Stimulated activated CD4-positive, alpha-beta T cell treated with anti-CD3 and anti-CD28 coated beads, Interleukin-2, amount 100 ng/mL, for 48 hours (primary cell): ENCODE measurements at places on chromosomes 2 and 18.

- DNase-seq = peak; percentile 5
Observed at GRCh38 chr2:72325592-72326422, 178.1 kb upstream of the CYP26B1 start.

DNA sequence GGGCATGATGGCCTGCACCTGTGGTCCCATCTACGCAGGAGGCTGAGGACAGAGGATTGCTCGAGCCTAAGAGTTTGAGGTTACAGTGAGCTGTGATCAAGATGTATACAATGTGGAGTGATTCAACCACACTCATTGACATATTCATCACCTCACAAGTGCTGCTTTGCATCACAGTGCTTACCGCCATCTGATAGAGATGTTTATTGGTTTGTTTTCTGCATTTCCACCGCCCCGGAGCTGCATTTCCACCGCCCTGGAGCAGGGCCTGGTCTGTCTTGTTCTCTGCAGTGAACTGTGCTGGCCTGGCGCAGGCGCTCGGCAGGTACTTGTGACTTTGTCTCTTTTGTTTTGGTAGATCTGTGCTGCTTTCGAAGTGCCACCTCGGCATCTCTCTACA is 96.0 kb downstream of the SMAD7 start:
- DNase-seq = no peak

DNA sequence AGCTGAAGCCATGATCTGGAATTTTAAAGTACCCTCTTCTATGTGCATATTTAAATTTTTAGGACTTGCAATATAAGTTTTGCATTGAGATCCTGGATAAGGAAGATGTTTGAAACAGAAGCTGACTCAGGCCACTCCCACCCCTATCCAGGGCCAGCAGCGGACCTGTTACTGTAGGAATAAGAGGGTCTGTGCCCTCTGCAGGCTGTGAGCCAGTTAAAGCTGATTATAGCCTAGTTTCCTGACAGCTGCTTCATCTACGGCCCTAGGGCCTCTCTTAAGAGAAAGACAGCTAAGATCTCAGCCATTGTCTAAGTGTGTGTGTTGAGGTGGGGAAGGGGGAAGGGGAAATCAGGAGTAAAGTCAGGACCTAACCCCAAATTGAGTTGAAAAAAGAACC is 234.0 kb downstream of the HAUS1 start:
- DNase-seq = no peak

GRCh38 chr2:218876562-218877219 is 4.0 kb upstream of the WNT10A start:
- peak; percentile 70 for DNase-seq

DNA sequence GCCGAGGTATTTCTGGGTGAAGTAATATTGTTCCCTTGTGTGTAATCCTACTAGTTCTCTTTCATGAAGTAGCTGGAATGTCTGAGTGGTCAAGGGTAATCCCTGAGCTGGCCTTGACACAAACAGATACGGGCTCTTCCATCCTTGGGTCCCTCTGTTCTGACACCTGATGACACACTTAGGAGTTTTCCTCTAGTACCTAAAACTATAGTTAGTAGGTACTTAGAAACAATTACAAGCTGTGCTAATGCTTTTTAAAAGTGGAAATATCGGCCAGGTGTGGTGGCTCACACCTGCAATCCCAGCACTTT is 59.2 kb upstream of the IL1R1 start:
- no peak for DNase-seq

DNA sequence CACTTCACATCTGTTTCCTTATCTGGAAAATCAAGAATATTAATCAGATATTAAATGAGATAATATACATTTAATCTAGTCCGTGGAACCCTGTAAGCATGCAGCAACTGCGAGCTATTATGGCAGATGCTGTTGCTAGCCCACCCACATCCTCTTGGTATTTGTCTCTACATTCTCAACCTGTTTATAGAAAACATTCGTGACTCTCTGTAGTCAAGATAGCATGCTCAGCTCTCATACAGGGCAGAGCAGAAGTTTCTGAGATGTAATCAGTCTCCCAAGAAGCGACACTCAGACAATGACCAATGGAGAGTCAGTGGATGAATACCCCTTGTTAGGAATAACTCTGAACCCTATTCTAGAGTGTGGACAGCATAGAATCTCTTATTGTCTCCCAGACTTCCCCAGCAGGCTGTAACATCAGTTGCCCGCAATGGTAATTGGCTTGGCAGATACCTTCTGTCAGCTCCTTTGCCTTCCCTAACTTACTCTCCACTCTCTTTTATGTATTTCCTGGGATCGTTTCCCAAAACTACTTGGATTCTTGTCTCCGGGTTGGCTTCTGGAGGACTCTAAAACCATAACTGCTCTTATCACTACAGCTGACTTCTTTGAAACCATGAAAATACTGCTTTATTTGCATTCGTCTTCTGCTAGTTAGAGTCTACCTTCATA is 400.7 kb upstream of the TNP1 start:
- DNase-seq = no peak

DNA sequence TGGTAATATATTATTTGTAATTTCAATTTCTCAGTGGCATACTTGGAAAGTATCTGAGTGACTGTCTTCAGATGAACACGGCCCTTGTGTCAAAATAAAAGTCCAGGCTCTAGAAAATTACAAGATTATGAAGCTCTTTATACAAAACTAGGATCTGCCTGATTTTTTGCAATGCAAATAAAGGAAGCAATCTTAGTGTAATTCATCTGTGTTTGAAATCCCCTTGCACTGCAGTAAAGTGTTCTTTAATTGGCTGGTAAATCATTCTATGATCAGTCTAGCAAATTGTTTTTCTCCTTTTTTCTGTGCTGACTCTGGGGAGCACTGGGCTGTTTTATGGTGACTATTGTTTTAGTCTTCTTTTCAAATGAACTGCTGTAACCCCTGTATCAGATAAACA is 1039.0 kb downstream of the SOCS6 start:
- DNase-seq = no peak

DNA sequence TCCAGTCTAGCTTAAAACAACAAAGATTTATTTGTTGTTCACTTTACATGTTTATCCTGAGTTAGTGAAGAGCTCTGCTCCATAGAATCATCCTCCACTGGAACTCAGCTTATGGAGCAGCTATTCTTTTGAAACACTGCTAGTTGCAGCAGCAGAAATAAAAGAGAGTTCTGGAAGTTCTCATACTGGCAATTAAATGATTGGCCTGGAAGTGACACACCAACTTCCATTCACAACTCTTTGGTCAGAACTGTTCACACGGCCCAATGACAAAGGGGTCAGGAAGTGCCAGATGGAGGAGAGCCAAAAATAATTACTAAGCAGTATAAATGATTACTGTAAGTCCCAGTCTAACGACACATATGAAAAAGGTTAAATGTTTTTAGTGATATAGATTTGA is 39.1 kb downstream of the FBXO11 start:
- no peak for DNase-seq

- DNase-seq = no peak
Observed at GRCh38 chr2:227627769-227628168, 10.5 kb downstream of the SCYGR4 start.

- DNase-seq = no peak
Observed at GRCh38 chr18:2777241-2777640, 69.6 kb upstream of the EMILIN2 start.

DNA sequence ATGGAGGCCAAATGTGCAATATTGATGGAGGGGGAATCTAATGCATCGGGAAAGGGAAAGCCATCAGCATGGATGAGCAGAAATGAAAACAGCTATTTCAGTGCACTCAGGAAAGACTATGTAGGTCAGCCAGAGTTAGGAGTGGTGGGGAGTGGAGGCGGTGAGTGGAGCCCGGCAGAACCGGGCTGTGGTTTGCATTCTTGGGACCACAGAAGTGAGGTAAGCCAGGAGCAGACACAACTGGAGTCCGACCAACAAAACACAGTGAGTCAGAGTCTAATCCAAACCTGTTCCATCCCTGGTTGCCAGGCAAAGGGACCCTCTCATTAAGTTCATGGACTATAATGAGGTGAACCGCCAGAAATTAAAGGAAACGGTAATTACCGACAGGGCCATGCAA is 61.1 kb upstream of the RAB12 start:
- DNase-seq = no peak

DNA sequence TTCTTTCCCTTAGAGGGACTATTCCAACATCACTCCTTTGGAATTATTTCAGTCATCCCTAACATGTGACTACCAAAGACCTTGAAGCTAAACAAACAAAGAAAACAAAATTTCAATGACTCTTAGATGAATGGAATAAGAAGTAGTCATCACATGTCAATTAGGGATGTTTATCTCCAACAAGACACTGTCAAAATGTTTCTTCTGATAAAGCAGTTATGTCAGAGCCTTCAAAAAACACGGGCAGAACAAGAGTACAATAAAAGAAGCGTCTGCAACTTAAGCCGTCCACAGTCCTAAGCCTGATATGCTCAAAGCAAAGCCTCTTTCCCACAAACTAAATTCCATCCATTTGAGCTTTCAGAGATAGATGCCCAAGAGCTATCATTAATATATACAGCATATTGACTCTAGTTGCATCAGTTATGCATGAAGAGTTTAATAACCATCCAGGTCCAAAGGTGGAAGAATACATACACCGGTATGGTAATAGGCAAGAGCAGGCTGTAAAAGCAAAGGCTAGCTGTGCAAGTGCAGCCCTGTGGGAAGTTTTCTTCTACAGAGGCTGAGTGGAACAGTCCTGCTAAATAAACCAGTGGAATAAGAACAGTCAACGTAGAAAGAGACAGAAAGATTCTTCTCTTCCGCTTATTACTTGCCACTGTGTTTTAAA is 98.1 kb downstream of the ICA1L start:
- DNase-seq = no peak

GRCh38 chr2:109670556-109671411 is 56.6 kb downstream of the SOWAHC start:
- no peak for DNase-seq

- no peak for DNase-seq
Observed at GRCh38 chr2:62185475-62186155, 10.3 kb upstream of the B3GNT2 start.

DNA sequence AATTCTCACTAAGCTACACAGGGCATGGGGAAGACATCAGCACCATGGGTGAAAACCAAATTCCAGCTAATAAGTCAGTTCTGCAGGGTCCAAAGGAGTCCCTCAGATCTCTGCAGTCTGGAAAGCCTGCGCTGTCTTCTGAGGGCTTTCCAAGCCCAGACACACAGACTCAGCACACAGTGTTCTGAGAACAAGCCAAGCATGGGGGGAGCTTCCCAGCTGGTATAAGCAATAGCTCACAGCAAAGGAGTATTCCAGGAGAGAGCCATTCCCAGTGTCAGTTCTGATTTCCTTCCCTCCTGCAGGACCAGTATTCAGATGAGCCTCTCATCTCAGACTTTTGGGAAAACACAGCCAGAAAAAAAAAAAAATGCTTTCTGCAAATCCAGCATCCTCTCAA is 370.8 kb downstream of the TNS1 start:
- DNase-seq = no peak

DNA sequence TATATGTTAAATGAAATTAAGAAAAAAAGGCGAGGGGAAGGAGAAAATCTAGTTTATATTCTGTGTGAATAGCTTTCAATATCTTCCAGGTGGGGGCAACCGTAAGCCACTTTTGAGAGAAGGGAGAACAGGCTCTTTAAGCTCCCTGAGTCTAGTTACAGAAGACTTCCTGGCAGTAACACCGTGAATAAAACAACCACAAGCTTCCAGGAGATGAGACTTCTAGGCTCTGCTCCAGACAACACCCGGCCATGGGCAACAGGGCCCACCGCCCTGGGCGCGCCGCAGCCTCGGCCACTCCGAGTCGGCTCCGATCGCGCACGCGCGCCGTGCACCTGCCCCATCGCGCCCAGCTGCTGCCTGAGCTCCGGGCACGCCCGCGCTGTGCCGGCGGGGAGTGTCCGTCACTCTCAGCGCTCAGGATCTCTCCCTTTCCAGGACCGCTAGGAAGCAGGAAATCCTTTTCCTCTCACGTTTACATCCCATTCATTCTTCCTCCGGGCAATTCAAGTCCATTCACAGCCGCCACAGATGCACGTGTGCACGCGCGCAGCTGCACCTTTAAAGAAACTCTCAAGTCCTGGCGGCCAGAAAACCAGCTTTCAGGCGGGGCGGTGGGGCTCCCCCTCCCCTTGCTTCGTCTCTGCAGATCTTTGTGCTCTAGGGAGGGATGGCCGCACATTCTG is 19.4 kb upstream of the PAX3 start:
- DNase-seq = no peak

GRCh38 chr2:216294305-216294704 is 78.0 kb downstream of the MARCHF4 start:
- no peak for DNase-seq

- no peak for DNase-seq
Observed at GRCh38 chr2:157761520-157761919, 114.6 kb downstream of the ACVR1 start.

GRCh38 chr18:58110398-58110797 is 66.4 kb downstream of the NEDD4L start:
- DNase-seq = no peak

- DNase-seq = no peak
Observed at GRCh38 chr2:227191367-227191766, 26.9 kb downstream of the COL4A3 start.

GRCh38 chr18:24543086-24543794 is 82.8 kb downstream of the HRH4 start:
- DNase-seq = no peak

DNA sequence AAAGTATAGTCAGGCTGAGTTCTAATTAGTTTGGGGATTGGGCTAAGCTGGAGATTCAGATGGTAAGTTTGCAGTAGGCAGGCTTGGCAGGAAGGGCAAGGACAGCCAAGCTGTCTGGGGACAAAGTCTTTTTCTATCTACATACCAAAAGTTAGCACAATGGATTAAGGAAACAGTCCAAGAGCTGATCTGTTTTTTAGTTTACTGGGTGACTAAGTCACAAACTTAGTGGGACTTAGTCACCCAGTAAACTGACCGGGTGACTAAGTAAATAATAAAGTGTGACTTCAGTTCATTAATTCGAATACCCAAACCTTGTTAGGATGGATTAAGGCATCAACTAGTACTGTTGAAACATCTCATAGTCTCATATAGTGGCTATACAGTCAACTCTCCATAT is 1386.0 kb upstream of the CELF4 start:
- DNase-seq = no peak

GRCh38 chr2:135798275-135798705 is 38.7 kb downstream of the LCT start:
- DNase-seq = no peak

GRCh38 chr18:13594551-13594950 is 131.8 kb downstream of the FAM210A start:
- no peak for DNase-seq

DNA sequence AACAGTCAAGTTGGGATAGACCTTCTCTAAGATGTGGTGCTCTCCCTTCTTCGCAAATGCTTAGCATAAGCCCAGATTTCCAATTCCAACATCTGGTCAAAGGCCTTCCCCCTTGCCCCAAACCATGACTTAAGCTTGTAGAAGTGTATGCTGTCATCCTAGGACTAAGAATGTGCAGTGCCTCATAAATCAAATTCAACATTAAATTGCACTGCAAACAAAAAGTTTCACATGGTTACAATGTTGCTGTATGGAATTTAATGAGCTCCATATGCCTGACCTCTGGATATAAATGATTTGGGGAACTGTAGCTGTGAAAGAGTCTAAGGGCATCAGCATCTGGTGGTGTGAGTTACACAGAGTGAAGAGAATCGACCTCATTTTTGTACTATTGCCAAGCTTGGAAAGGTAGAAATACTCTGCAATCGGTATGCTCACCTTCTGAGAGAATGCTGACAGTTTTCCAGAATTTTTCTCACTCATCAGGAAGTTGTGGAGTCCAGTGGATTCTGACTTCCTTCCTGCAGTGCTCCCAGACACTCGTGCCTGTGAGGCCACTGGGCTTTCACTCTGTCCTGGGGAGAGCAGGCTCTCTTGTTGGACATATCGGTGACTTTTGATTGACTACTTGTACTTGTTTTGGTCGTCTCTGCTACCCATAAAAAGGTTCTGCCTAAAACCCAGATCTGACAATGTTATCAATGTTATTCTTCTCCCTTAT is 40.6 kb downstream of the FASTKD2 start:
- no peak for DNase-seq
